ENCODE measurements at places on chromosomes 16 and 17. TPM values are rescaled to one million over a fixed set of nuclear protein-coding genes. Genes with fewer than 3 reads are reported as not detected.
A peak's percentile ranks its signal among the peaks of the same experiment; 100 is the strongest.

- no peak overlapping the region for H3K4me3 ChIP-seq
- no peak for DNase-seq
- no peaks in the 10 kb centered on the region for H3K4me1 ChIP-seq
- H3K27me3 ChIP-seq, result peaks cover 5% of the 10 kb centered on the region
- H3K27ac ChIP-seq, result no peak overlapping the region
Observed at GRCh38 chr16:5006348-5007193, 27.2 kb downstream of the NAGPA start.

DNA sequence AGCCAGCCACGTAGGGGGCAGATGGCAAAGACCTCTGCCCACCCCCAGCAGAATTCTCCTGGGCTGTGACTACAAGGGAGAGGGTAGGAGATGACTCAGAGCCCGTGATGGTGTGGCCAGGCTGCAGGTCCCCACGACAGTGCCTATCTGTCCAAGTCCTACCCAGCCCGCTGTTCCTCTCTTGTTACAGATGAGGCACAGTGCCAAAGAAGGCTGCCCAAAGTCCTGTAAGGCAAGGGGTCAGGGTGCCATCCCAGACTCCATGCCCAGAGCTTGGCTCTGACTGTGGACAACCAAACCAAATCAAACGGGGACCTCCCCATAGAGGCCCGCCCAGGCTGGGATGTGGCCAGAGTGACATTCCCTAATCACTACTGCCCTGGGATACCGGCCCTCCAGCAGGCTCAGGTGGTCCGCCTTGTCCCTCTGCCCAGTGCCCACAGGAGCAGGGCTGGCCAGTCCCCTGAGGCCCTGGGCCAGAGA lies 12.6 kb upstream of the BCAR1 start:
- H3K27ac ChIP-seq, result no peak overlapping the region
- H3K4me3 ChIP-seq, result no peak overlapping the region
- H3K4me1 ChIP-seq, result peaks cover 3% of the 10 kb centered on the region
- peaks cover 51% of the 10 kb centered on the region for H3K27me3 ChIP-seq
- H3K36me3 ChIP-seq, result no peaks in the 10 kb centered on the region

GRCh38 chr16:30030841-30031413 lies at the start of gene TLCD3B:
TLCD3B (minus strand) TSS chr16:30031271; CDS start chr16:30030527, 744 bp downstream.
- H3K27ac ChIP-seq, result no peak within 1 kb of the TSS
- H3K4me3 ChIP-seq, result no peak within 1 kb of the TSS
- peaks cover 15% of the 10 kb centered on the region for H3K4me1 ChIP-seq
- H3K27me3 ChIP-seq, result peaks cover 42% of the 10 kb centered on the region
- H3K36me3 ChIP-seq, result no peaks in the 10 kb centered on the region
- DNase-seq, result no peak

DNA sequence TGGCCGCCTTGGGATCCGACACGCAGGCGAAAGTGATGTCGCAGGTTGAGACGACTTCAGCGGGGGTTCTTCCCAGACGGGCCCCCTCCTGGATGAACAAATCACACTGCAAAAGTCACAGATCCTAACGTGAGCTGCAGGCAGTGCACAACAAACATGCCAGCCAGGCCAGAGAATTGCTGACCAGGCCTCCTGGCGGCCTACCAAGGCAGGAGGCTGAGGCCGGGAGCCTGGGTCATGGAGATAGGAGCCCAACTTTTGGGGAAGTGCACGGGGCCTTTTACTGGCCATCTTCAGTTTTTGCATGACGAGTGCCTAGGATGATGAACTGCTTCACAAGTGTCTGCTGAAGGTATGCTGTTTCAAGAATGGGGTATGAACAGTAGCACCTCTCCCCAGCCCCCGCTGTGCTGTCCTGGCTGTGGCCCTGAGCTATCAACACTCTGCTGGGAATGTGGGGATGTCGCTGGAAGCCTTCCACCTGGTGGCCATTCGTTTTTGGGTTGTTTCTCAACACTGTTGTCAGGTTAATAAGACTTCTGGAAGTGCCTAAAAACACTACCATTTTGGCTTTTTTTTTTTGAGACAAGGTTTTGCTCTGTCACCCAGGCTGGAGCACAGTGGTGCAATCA lies 12.2 kb upstream of the ROGDI start:
- H3K4me3 ChIP-seq, result no peak overlapping the region
- no peaks in the 10 kb centered on the region for H3K27me3 ChIP-seq
- no peak overlapping the region for H3K27ac ChIP-seq
- H3K4me1 ChIP-seq, result no peaks in the 10 kb centered on the region

- no peaks in the 10 kb centered on the region for H3K4me1 ChIP-seq
- no peaks in the 10 kb centered on the region for H3K27me3 ChIP-seq
Observed at GRCh38 chr16:19284207-19284606, 1.3 kb upstream of the CLEC19A start.

- peak overlapping the region; percentile 91 for H3K27ac ChIP-seq
- peaks cover 75% of the 10 kb centered on the region for H3K4me1 ChIP-seq
- peaks cover 5% of the 10 kb centered on the region for H3K27me3 ChIP-seq
- DNase-seq, result peak; percentile 65
- peaks cover 20% of the 10 kb centered on the region for H3K36me3 ChIP-seq
Observed at GRCh38 chr16:11361701-11362451, 16.6 kb downstream of the RMI2 start.

DNA sequence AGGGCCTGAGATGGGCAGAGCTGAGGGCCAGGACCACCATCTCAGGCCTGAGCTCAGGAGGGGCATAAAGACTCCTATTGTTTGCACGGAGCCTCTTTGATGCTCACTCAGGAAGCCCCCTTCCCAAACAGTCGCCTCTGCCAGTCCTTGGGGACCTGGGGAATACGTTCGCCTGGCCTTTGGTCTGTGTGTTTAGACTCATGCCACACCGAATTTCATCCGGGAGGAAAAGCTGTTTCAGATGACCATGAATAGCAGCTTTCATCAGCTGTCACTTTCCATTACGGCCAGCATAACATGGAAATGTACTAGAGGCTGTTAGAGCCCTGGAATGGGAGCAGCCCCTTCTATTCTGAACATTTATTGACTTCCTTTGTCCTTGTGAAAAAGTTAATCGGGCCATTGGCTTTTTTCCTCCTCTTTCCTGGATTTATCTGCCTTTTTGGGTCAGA lies 139.0 kb downstream of the HS3ST3A1 start:
- no peaks in the 10 kb centered on the region for H3K36me3 ChIP-seq
- no peak overlapping the region for H3K4me3 ChIP-seq
- no peak for DNase-seq
- no peaks in the 10 kb centered on the region for H3K27me3 ChIP-seq
- no peaks in the 10 kb centered on the region for H3K4me1 ChIP-seq
- H3K27ac ChIP-seq, result no peak overlapping the region

DNA sequence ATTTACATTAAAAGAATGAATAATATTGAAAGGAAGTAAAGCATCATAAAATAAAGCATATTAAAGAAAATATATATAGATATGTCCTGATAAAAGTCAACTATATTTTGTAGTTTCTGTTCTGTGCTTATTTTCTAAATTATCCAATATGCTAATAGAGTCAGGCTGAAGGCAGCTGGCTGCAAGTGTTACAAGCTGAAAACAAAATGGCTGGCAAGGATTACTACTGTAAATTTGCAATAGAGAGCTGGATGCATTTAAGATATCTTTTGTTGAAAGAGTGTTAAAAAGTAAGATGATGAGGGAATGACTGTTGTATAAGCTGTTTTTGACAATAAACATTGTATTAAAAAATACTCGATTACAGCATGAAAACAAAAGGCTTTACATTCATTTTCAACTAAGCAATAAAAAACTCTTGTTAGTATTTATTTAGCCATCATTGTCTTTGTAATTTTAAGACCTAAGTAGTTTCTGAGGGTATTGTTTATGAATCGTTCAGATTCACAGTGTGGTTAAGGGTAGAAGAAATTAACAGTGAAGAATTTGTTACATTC lies 76.3 kb downstream of the TANC2 start:
- no peaks in the 10 kb centered on the region for H3K36me3 ChIP-seq
- no peak overlapping the region for H3K27ac ChIP-seq
- H3K27me3 ChIP-seq, result no peaks in the 10 kb centered on the region
- DNase-seq, result no peak
- peaks cover 4% of the 10 kb centered on the region for H3K4me1 ChIP-seq

DNA sequence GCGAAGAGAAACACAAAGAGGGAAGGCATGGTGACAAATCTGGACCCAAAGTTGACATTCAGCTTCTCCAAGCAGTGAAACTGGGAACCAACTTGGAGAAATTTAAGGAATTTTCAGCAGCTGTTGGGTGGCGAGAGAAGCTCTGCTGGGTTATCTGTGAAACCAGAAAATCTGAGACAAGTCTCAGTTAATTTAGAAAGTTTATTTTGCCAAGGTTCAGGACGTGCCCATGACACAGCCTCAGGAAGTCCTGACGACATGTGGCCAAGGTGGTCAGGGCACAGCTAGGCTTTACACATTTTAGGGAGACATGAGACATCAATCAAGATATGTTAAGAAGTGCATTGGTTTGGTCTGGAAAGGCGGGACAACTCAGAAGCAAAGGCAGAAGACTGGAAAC lies 11.2 kb upstream of the CD300LF start:
- H3K4me3 ChIP-seq, result no peak overlapping the region
- no peak for DNase-seq
- peaks cover 32% of the 10 kb centered on the region for H3K27me3 ChIP-seq
- no peaks in the 10 kb centered on the region for H3K36me3 ChIP-seq

DNA sequence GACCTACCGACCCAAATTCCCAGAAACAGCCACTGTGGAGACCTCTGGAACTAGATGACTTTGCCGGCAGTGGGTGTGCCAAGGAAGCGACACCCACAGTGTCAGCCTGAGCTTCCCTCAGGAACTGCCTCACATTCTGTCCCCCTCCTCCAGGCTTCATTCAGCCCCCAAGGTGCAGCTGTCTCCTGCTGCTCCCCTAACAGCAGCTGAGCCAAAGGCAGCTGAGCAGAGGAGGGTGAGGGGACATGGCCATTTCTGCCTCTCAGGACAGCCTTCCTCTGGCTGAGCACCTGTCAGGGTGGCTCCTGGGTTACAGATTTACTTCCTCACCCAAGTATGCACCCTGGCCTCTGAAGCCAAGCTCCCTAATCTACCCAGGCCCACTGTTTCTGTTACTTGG lies 22.1 kb upstream of the MTMR4 start:
- peaks cover 39% of the 10 kb centered on the region for H3K27me3 ChIP-seq
- DNase-seq, result no peak
- no peak overlapping the region for H3K4me3 ChIP-seq
- H3K4me1 ChIP-seq, result no peaks in the 10 kb centered on the region
- H3K36me3 ChIP-seq, result no peaks in the 10 kb centered on the region

- DNase-seq, result no peak
- no peaks in the 10 kb centered on the region for H3K27me3 ChIP-seq
- peaks cover 52% of the 10 kb centered on the region for H3K4me1 ChIP-seq
- peaks cover 34% of the 10 kb centered on the region for H3K36me3 ChIP-seq
Observed at GRCh38 chr17:80262775-80263244, 2.2 kb downstream of the RNF213 start.

DNA sequence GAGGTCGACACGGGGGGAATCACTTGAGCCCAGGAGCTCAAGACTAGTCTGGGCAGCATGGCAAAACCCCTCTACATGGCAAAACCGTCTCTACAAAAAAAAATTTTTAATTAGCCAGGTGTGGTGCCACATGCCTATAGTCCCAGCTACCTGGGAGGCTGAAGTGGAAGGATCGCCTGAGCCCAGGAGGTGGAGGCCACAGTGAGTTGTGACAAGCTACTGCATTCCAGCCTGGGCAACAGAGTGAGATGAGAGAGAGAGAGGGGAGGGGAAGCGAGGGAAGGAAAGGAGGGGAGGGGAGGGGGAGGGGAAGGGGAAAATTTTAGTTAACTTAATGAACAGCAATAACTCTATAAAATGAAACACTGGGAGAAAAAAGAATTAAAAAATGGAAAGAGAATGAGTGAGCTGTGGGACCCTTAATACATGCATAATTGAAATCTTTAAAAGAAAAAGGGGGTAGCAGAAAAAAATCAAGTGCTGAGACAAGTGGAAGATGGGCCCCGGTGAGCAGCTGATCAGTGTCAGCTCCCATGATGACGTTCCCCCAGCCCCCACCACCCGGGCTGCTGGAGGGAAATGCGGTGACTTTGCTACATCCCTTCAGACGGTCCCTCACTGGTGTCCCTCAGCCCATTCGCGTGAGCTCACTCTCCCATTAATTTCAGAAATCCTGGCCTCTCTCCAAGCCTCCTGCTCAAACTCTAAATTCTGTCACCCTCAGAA lies 2.7 kb downstream of the ASGR2 start:
- DNase-seq, result no peak
- H3K27ac ChIP-seq, result no peak overlapping the region
- peaks cover 10% of the 10 kb centered on the region for H3K4me1 ChIP-seq
- H3K27me3 ChIP-seq, result no peaks in the 10 kb centered on the region

DNA sequence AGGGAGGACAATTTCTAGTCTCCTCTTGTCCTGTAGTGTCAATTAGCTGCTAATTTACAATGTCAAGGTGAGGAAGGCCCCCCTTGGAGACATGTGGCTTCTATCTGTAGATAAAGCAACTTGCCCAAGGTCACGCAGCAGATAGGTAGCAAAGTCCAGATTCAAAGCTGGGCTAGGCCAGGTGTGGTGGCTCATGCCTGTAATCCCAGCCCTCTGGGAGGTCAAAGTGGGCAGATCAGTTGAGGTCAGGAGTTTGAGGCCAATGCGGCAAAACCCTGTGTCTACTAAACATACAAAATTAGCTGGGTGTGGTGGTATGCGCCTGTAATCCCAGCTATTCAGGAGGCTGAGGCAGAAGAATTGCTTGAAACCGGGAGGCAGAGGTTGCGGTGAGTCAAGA lies 11.1 kb downstream of the TRPV3 start:
- H3K27me3 ChIP-seq, result no peaks in the 10 kb centered on the region
- H3K36me3 ChIP-seq, result no peaks in the 10 kb centered on the region
- DNase-seq, result no peak
- H3K4me1 ChIP-seq, result no peaks in the 10 kb centered on the region
- no peak overlapping the region for H3K4me3 ChIP-seq

DNA sequence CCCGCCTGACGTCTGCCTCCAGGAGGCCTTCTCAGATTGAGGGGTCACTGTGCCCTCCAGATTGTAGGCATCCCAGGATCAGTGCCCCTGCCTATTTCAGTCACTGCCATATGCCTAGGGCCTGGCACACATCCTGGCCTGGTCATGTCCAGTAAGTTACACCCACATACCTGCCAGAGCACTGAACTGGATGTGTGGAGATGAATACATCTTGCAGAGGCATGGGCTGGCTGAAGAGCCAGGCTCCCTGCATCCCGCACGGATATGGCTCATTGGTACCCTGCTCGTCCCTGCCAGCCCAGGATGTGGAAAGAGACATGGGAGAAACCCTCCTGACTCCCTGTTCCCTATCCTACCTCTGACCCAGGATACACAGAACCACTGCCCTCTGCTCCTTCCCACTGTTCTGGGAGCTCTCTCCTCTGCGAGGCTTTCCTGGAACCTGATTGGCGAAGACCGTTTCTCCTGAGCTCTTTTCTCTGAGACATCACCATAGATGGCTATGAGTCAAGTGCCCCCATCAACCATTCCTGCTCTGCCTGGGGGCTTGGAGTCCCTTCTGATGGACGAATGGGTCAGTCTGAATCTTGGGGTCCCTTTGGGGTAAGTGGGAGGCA lies 40.0 kb upstream of the TAC4 start:
- no peak overlapping the region for H3K27ac ChIP-seq
- no peaks in the 10 kb centered on the region for H3K36me3 ChIP-seq

Gene ESRP2
- total RNA-seq, result not detected

Gene TPSD1
- total RNA-seq, result not detected

Gene ABCC1
- 46.0 TPM for total RNA-seq

Gene PROCA1
- 6.1 TPM for total RNA-seq

Gene PHOSPHO1
- total RNA-seq, result not detected

Gene PRDM7
- total RNA-seq, result not detected

Gene GAS2L2
- not detected for total RNA-seq

All from activated CD8-positive, alpha-beta T cell treated with anti-CD3 and anti-CD28 coated beads, Interleukin-2, amount 10 ng/mL, durations not matched to agents 7 days and 5 days (primary cell).